ENCODE measurements at places on chromosomes 7 and 10.

GRCh38 chr7:85185424-85186082 is 1.3 kb downstream of the SEMA3D start:
- no peak for DNase-seq

DNA sequence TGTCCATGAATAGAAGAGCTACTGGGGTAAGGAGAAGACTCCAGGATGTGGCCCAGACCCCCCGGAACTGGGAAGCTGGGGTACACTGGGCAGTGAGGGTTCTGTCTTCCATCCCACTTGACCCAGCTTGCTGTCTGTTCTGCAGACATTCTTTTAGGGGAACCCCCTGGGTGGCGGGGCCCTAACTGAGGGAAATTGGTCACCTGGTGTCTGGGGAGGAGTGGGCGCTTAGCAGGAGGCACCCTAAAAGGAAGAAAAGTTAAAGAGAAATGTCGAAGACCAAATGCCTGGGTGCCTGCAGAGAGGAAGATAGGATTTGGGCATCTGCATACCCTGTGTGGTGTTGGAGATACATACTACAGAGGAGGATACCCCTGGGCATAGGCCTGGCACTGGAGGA is 1.0 kb downstream of the AP1S1 start:
- DNase-seq, result no peak

DNA sequence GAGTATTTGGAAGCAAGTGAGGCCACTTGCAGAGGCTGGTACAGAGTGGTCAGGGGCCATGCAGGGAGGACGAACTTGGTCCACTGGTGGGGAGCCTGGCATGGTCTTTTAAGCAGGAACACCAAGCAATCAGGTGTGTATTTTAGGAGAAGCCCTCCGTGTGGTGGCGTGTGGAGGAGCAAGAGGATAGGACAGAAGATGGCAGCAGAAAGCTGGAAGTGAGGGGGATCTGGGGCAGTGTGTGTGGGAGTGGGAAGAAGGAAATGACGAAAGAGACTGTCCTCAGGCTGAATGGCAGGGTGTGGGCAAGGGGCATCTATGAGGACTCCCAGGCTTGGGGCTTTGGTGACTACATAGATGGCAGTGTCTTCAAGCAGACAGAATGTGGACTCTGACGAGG is 51.2 kb downstream of the TEX36 start:
- DNase-seq, result no peak

- no peak for DNase-seq
Measured at GRCh38 chr10:131772441-131772840, 128.4 kb upstream of the PPP2R2D start.

GRCh38 chr7:37336259-37336658 is 112.4 kb downstream of the ELMO1 start:
- no peak for DNase-seq

DNA sequence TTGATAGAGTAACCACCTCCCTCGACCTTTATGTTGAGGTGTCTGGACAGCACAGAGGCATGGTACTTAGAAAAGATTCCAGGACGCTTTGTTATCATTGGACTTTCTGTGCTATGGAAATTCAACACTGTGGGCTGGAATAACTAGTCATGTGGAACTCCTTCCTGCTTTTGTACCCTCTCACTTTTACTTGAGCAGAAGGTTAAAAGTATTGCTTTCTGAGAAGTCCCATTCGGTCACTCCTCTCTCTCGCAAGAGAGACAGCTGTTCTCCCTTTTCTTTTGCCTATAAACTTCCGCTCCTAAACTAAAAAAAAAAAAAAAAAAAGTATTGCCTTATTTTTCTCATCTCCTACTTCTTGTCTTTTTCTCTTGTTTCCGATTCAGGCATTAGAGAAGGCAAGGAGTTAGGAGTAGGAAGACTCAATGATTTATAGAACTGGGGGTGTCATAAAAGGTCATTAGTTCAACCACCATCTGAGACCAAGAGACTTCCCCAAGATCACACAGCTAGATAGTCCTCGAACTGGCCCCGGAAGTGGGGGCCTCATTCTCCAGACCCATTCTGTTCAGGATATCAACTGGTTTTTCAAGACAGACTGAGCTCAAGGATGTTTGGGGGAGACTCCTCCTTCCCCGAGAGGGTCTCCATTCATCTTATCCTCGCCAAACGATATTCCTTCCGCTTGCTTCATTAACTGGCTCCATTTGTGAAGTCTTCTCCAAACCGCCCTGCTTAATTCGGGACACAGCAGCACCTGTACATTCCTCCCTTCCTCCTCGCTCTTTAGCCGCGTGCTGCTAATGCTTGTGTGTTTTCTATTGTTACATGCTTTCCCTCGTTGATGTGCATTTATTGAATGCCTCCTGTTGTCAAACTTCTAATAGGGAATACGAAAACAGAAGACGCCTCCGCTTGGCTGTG is 995 bp upstream of the INPP5F start:
- DNase-seq, result no peak

DNA sequence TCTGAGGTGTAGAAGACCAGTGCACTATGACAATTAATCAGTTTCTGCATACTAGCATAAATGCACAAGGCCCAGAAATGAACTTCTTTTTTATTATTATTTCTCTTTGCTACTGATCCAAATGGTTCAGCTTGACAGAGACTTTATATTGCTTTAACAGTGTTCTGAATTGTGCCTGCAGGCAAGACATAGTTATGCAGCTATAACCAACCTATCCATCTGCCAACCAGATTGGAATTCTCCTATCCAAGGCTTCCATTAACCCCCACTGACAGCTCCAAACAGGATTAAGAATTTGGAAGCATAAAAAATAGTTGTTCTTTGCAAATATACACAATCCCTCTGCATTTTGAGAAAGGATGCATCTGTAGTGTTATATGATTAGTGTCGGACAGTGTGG is 98.2 kb downstream of the BTRC start:
- DNase-seq, result no peak

DNA sequence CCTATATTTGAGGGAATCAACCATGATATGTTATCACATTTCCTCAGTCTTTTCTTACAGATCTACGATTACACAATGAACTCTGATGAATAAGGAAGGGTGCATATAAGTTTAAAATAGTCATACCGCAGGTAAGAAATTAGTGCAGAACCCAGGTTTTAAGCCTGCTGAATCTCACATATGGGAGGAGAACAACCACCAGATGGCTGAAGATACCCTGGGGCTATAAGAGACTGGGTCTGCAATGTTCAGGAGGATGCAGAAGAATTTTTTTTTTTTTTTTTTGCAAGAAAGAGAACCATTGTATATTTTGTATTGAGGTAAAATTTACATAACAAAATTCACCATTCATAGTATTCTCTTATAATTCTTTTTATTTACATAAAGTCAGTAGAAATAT is 372.3 kb upstream of the MYO3A start:
- no peak for DNase-seq

GRCh38 chr10:132078746-132079345 is 13.1 kb downstream of the JAKMIP3 start:
- no peak for DNase-seq

- DNase-seq, result no peak
Measured at GRCh38 chr10:103897241-103897774, 20.7 kb downstream of the STN1 start.

DNA sequence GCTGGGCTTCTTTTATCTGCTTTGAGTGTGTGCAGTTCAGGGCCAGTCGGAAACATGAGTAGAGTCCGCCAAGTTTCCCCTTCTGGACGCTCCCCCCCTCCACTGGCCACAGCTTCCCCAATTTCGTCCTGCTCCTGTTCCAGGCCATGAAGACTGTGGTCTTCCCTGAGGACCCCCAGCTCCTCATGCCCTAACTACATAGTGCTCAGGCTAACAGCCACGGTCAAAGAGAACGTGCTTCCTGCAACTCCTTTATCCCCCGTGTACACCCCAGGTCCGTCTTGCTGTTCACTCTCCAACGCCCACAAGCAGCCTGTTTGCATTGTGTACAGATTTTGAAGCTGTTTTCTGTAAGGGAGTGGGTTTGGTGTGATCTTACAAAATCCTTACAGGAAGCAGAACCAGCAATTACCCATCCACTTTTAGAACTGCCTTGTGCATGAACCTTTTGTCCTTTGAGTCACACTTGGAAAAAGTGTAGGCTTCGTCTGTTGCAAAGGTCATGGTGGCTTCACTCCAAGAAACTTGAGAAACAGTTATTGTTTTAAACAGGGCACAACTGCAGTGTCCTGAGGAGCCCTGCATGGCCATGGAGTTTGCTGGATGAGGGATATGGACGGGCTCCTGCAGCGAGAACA is 77.0 kb upstream of the FAM20C start:
- no peak for DNase-seq

DNA sequence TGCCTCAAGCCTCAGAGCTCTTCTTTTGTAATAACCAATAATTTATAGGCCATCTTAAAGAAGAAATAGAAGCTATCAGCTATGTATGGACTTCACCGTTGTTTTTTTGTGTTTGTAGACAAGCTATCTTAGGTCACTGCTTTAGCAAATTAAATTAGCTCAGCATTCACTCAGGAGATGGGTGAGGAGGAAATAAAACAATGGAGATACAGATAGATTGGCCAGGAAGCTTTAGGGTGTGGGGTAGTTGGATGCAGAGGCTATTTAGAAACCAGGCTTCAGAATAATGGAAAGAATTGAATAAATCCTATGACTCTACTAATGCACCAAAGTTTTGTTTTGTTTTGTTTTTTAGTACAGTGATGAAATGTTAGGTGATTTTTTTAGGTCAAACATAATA is 66.1 kb downstream of the MDFIC start:
- DNase-seq, result no peak

GRCh38 chr10:75283671-75284470 is 48.1 kb upstream of the COMTD1 start:
- no peak for DNase-seq

- no peak for DNase-seq
Measured at GRCh38 chr10:75709811-75710210, 278.4 kb downstream of the LRMDA start.

DNA sequence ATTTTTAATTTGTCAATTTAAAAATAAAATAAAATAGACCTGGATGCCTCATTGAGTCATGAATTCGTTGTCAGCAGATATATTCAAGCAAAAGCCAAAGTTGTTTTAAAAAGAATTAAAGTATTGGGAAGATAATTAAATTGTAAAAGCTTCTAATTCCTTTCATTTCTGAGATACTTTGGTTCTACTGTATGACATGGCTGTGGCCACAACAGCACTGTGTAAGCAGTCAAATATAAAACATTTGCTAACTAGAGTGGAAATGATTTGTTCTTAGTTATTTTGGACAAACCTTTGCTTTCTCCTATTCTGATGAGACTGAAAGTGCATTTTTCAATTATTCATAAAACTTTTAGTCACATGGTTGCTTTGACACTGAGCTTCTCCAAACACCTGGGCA is 143.6 kb upstream of the FAM13C start:
- DNase-seq, result no peak
